ENCODE measurements at places on chromosomes 7 and 10.

DNA sequence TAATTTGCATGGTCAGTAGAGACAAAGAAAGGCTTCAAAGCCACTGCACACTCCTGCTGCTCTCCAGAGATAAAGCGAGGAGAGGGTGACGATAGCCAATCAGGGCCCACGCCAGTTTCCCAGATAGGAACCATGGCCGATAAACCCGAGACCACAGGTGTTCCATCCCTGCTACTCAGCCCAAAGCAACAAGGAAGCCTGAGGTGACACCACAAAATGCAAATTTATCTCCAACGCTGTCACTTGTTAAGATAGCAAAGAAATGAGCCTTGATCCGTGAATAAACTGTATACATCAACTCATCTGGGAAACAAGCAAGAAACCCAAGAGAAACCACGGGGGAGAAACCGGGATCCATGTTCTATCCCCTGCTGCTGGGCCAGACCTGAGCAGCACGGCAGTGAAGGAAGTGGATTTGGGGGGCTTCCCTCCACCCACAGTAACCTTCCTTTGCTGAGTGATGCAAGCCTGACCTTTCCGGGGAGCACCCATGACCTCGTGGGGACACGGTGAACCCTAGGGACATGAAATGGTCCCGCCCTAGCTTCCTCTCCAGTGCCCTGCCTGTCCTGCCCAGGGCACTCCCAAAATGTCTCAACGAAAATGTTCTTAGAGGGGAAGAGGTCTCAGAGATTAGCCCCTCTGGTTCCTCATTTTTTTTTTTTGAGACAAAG is 164.6 kb downstream of the PTPRN2 start:
- DNase-seq = no peak

DNA sequence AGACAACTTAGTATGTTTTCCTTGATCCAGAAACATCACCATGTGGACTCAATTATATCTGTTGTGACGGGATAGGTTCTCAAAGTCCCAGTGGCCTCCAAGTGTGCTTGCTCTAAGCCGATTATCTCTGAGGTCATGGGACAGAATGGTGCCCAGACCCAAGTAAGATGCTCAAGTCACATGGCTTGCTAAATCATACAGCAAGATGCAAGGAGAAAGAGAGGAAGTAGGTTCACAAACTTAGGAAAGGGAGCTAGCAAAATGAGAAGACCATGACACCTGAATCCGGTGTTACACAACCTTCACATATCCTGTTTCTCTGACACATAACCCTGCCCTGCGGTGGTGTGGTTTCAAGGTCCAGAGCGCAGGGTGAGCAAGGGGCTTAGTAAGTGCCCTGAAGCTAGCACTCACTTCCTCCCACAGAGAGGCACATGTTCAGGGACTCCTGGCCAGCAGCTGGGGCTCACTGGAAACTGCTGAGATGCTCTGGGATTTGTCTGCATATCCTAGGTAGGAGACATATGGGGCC is 590.9 kb upstream of the ANKRD30A start:
- peak; percentile 9 for DNase-seq

- no peak for DNase-seq
These were observed 456.0 kb downstream of the SORCS1 start for GRCh38 chr10:106708506-106708905.

- no peak for DNase-seq
These were observed 196.7 kb downstream of the IPMK start for GRCh38 chr10:58070956-58071355.

DNA sequence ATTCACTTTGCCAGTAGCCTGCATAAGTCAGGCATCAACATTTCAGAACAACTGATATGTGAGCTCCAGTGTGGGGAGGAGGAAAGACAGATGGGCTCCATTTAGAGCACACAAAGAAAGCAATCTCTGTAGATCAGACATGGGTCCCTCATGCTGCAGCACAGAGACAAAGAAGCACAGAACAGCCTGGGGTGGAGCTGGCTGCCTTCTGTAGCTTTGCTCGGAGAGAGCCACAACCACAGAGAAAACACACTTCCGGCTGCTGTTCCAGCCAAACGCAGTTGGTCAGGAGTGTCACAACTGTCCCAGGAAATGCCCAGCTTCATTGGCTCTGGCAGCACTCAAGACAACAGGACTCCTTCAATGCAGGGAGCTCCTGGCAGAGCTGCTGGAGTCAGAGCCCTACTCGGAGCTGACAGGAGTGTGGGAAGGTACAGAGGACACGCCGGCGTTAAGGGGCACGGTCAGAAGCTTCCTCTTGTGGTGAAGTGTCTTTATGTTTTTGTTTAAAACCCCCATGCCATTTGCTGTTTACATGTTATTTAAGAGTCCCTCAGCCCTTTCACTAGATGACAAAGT is 494.4 kb downstream of the TCERG1L start:
- DNase-seq = no peak

DNA sequence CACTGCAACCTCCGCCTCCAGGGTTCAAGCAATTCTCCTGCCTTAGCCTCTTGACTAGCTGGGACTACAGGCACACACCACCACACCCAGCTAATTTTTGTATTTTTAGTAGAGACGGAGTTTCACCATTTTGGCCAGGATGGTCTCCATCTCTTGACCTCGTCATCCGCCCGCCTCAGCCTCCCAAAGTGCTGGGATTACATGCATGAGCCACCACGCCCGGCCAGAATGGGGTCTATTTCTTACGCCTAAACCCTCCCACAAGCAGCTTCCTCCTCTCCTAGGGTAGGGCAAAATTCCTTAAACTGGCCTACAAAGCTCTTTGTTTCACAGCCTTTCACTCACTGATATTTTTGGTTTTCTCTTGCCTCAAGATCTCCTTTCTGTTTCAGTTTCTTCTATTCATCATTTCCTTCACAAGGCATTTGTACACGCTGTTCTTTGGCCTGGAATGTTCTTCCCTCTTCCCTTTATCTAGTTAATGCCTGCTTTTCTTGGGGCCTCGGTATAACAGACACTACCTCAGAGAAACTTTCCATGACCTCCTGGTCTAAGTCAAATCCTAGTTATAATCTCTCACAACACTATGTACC is 6.7 kb downstream of the CPEB3 start:
- DNase-seq = no peak

DNA sequence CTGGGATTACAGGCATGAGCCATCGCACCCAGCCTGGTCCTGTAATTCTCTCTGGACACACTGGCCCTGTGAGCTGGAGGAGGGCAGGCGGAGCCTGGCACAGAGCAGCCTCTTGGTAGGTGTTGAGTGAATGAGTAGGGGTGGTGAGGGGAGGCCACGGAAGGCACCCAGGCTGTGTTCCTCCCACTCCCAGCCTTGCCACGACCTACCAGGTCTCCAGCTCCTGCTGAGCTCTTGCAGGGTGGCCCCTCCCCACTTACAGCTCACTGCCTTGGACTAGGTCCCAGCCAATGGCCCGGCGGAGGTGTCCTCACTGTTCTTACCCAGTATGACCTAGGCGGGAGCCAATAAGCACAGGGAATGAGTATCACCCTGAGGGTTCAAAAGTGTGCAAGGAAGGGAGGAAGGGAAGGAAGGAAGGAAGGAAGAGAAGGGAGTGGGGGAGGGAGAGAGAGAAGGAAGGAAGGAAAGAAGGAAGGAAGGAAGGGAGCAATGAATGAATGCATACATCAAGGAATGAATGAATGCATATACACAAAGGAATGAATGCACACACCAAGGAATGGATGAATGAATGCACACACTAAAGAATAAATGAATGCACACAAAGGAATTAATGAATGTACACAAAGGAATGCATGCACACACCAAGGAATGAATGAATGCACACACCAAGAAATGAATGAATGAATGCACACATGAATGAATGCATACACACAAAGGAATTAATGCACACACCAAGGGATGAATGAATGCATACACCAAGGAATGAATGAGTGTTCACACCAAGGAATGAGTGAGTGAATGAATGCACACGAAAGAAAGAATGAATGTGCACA is 45.5 kb downstream of the GTF2IRD1 start:
- DNase-seq = no peak

DNA sequence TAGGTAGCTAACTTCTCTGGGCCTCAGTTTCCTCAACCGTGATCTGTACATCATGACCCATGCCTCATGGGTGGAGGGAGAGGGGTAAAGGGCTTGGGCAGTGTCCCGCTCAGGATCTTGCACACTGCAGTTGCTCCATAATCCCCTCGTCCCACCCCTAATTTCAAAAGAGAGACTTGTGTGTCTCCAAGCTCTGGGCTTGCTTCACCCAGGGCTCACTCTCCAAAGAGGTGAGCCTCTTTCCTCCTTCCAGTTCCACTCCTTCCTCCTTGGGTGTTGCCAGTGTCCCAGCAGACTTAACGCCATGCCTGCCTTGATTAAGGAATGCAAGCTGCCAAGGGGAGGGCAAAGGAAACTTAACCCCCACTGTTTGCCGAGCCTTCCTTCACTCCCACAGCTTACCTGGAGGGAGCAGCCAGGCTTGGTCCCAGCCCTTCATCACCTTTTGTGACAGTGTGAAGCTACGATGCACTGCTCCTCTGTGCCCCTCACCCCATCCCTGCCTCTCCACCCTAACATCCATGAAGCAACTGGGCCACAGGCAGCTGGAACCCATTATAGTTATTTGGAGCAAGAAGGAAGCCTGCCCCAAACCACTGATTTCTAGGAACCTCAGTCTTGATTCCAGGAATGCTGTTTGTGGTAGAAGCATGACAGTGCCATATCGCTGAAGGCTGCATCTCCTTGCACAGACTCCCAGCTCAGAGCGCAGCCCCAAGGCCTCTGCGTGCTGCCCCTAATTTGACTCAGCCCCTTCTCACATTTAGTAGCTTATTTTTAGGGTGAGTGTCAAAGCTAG is 363.3 kb downstream of the TNS3 start:
- DNase-seq = no peak

GRCh38 chr10:535051-535450 is 154.4 kb downstream of the DIP2C start:
- no peak for DNase-seq

GRCh38 chr7:30965372-30965771 is 1.6 kb downstream of the GHRHR start:
- DNase-seq = no peak

DNA sequence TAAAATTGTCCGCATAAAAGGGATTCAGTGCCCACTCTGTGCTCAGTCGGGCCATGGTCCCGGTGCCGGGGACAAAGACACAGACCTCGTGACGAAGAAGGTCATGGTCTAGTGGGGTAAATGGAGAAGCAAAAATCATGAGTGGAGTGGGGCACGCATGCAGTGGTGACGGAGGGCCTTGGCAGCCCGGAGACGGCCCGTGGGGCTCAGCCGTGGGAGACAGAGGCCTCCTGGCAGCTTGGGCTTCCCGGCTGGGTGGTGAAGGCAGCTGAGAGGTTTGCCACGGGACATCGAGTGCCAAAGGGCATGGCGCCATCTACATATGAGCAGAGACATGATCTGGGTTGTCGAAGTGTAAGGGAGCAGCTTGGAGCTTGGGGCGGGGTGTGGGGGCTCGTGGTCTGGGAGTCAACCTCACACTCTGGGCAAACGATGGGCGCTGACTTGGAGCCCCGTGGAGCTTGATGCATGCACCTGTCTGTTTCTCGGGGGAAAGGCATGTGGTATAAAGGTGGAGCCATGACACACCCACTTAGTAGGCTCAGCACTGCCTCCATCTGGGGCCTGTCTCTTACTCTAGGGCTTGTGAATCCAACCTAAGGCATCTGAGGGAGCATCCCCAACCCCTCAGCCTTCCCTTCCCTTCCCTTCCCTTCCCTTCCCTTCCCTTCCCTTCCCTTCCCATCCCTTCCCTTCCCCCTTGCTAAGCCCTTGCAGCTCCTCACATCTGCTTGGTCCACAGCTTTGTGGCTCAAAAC is 151.0 kb upstream of the INSYN2A start:
- no peak for DNase-seq

GRCh38 chr10:75080554-75080953 is 30.9 kb upstream of the SAMD8 start:
- no peak for DNase-seq

DNA sequence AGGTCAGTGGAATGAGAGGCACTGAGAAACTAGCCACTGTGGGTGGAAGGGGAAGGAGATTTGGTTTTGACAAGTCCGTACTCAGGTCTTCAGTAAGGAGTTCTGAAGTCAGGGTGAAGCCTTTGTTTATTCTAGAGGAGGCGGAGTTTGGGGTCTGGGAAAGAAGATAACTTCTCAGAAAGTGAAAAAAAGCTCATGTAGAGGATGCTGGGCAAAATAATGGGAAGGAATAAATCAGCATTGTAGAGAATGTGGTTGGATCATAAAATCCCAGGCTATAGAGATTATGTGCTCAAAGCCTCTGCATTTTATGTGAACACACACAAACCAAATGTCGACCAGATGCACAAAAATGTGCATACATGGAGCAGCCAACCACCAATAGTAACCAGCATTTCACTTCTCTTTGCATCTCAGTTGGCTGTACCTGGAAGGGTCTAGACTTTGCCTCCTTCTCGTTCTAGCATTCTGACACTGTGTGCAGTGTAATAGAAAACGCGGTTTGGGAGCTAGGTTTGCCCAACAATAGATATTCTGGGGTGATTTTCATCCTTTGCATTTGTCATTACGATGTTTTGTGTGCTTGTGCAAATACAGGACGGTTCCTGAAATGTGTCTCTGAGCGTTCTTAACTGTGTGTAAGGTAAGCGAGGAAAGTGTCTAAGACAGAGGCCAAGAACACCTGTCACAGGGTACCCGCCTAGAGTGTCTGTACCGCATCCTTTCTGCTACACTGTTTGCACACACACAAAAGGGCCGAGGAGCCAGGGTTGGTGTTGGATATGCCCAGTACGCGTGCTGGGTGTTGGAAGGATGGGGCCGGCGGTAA is 603 bp upstream of the HECW1 start:
- no peak for DNase-seq

GRCh38 chr7:45689011-45689796 is 115.0 kb downstream of the ADCY1 start:
- no peak for DNase-seq

DNA sequence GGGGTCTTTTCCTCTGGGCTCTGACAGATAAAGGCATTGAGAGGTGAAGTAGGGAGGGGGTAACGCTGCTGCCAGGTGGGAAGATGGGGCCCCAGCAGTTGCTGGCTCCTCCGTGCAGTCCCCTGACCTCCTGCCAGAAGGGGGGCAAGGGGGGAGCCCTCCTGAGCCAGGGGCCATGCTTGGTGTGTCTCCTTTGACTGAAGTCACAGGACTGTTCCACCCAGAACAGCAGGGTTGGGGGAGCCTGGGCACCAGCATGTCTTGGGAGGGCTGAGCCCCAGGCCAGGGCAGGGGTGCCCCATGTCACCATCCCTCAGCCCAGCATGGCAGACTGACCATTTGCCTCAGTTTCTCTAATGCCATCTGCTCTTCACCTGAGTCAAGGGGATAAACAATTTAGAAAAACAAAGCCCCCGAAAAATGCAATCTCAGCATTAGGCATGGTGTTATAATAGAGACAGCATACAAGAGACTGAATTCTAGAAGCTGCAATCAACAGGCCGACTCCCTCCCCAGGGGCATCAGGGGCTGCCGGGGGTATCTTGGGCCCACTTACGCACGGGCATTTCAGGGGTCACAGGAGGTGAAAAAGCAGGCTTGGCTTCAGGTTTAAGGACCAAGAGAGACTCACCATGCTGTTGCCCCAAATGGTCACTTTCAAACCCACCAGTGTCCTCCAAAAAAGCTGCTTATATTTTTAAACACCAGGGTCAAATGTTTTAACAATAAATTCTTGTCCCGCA is 108.6 kb upstream of the GPR26 start:
- DNase-seq = no peak

- DNase-seq = no peak
These were observed 519.1 kb downstream of the NRG3 start for GRCh38 chr10:82394122-82394521.

GRCh38 chr7:17244786-17245185 is 53.7 kb upstream of the AHR start:
- DNase-seq = no peak

GRCh38 chr7:30206491-30206890 is 71.7 kb downstream of the MTURN start:
- DNase-seq = peak; percentile 30
